Smooth muscle cell of the umbilical artery (primary cell): ENCODE measurements at places on chromosomes 6 and 20. TPM values are rescaled to one million over a fixed set of nuclear protein-coding genes. Genes with fewer than 3 reads are reported as not detected.

Gene TUBB2B
- total RNA-seq = 5.6 and 18.3 TPM in 2 replicates

Gene RNGTT
- 30.3 and 38.0 TPM in 2 replicates for total RNA-seq

Gene SLC13A3
- total RNA-seq = 1.5 and 3.9 TPM in 2 replicates

Gene ARG1
- not detected in 2 replicates for total RNA-seq

Gene SIRPB2
- not detected in 2 replicates for total RNA-seq

Gene CTCFL
- total RNA-seq = not detected in 2 replicates

Gene LAMA2
- 14.1 and 81.4 TPM in 2 replicates for total RNA-seq

Gene SMOC2
- not detected in 2 replicates for total RNA-seq

Gene C6orf163
- total RNA-seq = 0.59 and 2.3 TPM in 2 replicates

Gene ANKS1A
- total RNA-seq = 9.5 and 15.7 TPM in 2 replicates

Gene AVP
- not detected in 2 replicates for total RNA-seq

Gene DDRGK1
- 26.4 and 30.3 TPM in 2 replicates for total RNA-seq
